ENCODE measurements at places on chromosomes 1 and 21. TPM values are rescaled to one million over a fixed set of nuclear protein-coding genes. Genes with fewer than 3 reads are reported as not detected.
A peak's percentile ranks its signal among the peaks of the same experiment; 100 is the strongest.

DNA sequence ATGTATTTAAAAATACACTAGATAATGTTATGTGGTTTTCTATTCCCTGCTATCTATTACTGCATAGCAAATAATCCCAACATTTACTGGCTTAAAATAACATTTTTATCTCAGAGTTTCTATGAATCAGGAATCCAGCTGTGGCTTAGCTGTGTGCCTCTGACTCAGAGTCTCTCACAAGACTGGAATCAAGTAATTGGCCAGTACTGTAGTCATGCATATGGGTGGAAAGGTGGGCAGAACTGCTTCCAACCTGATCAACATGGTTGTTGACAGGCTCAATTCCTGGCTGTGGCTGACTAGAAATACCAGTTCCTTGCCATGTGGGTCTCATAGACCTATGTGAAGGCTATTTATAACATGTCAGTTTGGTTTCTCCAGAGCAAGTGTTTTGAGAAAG lies 131.8 kb downstream of the PDE4B start:
- peak; percentile 48 for DNase-seq

- no peak for DNase-seq
Observed at GRCh38 chr1:19294638-19295037, 6.1 kb upstream of the AKR7A3 start.

DNA sequence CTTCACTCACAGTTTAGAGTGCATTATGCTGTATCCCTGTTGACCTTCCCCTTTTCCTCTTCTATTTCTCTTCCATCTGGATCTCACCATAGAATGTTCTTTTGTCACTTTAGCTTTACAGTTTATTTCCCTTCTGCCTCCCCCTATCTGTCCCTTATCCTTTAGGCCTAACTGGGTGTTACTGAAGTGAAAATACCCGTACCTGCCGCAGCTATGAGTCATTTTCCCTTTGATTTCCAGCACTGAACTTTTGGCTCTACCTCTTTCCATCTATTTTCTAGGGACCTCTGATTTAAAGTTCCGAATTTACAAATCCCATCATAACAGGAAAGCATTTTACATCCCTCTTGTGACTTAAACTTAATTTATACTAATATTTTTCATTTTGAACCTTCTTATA lies 19.7 kb downstream of the ITSN1 start:
- DNase-seq, result no peak

- DNase-seq, result no peak
Observed at GRCh38 chr1:68230484-68230802, 1.9 kb downstream of the WLS start.

DNA sequence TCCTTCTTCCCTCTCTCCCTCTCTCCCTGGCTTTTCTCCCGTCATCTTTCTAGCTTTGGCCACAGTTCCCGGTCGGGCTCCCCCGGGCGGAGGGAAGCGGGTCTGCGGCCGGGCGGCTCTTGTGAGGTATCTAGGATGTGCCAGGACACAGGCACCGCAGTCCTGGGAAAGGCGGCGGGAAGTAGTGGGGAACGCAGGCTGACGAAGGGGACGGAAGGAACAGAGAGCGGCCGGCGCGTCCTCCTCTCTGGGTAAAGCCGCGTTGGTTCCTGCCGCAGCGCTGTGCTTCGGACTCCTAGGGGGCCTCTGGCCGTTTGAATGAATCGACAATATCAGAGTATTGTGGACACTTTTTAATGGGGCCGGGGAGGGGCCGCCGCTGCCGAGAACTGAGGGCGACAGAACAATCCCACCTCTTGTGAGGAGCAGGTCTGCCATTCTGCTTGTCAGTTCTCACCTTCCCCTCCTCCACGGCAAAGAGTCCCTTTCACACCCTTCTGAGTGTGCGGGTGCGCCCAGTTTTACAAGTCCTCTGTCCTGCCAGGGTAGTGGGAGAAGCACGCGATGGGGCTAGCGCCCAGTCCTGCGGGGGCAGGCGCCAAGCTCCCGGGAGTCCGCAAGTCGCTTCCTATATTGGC lies 1.2 kb upstream of the LHX9 start:
- peak; percentile 75 for DNase-seq

DNA sequence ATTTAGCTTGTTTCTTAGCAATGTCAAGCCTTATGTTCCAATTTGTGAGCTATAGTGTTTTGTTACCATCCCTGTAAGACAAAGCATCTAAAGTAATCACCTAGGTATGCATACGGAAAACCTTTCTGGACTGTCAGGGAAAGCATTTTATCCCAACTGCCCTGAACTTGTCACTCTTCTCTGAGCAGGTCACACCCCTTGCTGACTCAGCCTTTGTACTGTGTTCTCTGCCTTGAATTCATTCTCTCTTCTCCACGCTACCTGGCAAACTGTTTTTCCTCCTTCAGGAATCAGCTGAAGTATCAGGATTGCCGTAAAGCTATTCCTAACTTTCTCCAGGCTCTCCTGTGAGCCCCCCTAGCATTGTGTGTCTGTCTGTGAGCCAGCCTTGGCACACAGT lies 54.2 kb downstream of the PBX1 start:
- DNase-seq, result peak; percentile 42

DNA sequence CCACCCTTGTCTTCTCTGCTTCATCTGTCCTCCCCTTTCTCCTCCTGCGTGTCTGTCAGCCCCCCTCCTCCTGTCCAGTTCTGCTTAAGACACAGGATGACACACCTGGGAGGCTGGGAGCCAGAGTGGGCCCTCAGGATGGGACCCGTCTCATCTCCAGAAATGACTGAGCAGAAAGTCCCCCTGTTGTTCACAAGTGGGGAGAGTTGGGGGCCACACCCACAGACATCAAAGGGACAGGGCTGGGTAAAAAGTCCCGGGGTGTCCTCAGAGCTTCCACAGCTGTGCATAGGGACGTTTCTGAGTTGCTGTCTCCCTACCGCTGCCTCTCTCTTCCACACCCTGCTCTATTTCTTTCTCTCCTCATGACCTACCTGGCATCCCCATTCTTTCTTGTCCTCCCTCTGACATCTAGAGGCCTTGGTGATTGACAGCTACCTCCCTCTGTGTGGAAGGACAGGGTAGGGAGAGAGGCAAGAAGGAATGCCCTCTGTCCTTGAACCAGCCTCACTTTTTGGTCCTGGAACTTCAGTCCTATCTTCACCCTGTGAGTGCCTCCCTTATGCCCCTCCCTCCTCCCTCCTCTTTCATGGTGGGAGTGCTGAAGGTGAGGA lies 19.5 kb upstream of the SH2D2A start:
- no peak for DNase-seq

- no peak for DNase-seq
Observed at GRCh38 chr1:180994262-180994661, 28.4 kb downstream of the STX6 start.

DNA sequence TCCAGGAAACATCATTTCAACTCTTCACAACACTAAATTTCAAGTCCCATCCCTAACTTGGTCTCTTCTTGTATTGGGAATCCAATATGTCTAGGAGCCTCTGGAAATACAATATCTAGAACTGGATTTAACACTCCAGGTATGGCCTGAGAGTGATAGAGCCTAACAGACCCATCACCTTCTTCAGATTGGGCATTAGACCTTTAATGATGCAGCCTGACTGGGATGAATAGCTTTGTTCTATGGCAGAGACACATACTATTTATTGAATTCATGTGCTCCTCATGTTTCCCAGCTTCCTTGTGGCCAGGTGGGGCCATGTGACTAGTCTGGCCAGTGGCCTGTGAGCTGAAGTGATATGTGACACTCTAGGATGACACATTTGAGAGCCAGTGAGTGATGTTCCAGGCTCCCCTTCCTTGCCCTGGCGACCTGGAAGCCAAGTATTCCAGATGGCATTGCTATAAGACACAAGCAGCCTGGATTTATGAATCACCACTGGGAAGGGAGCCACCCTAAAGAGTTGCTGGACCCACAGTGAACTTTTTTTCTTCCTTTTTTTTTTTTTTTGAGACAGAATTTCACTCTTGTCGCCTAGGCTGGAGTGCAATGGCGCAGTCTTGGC lies 31.0 kb upstream of the POU3F1 start:
- DNase-seq, result peak; percentile 1

DNA sequence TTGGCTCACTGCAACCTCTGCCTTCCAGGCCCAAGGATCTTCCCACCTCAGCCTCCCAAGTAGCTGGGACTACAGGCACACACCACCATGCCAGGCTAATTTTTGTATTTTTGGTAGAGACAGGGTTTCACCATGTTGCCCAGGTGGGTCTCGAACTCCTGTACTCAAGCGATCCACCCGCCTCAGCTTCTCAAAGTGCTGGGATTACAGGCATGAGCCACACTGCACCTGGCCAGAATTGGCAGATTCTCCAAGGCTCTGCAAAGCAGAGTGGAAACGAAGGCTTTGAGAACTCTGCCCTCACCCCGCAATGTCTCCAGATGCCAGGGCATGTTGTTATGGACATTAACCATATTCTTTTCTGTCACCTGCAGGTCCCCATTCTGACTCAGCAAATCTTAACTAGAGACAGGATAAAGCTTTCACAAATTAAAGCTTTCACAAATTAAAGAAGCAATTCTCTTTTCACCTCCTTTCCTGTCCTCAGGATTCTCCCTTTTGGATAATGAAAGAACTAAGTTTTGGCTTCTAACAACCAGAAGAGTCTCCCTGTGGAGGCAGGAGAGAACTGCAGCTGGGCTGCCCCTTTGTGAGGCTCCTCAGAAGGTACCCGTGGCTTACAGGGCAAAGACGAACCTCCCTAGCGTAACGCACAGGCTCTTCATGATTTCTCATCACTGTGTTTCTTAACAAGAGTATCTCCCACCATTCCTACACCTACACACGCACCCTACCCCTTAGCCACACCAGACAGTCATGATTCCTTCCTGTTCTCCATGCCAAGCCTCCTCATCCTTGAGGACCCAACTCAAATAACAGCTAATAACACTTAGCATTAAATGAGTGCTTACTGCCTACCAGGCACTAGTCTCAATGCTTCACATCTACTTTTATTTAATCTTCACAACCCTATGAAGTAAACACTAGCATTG lies 29.8 kb downstream of the GPA33 start:
- no peak for DNase-seq

DNA sequence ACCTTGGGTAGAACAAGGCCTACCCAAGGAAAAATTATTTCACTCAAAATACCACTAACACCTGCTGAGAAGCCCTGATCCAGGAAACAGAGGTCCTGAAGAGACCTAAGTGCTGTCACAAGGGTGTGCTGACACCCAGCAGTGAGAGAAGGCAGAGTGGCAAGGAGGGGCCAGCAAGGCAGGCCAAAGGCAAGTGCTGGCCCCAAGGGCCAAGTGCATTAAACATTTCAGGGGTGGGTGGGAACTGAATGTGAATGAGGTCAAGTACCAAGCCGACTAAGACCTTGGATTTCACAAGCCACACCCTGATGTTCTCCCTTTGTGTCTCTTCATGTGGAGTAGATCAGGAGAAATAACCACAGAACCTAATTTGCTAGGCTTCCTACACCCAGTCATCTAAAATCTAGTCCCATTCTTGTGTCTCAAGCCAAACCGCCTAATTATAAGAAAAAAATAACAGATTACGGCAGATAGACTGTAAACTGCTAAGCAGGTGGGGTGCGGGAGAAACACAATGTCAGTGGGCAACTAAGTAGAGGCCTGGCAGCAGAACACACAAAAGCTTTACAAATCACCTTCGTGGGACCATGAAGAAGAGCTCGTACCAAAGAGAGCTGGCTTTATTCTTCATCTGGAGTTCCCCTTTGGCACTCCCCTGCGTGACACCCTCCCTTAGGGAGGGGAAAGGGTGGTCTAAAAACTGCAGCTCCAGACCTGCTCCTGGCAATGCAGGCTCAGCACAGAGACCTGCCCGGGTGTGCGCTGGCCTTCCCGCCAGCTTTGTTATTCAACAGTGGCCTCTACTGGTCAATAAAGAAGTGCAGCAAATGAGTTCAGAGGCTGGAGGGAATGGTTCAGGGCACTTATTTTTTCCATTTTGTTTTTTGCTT lies 8.7 kb downstream of the UBE2G2 start:
- peak; percentile 53 for DNase-seq

GRCh38 chr1:214044438-214045214 lies 56.9 kb downstream of the PROX1 start:
- peak; percentile 46 for DNase-seq

DNA sequence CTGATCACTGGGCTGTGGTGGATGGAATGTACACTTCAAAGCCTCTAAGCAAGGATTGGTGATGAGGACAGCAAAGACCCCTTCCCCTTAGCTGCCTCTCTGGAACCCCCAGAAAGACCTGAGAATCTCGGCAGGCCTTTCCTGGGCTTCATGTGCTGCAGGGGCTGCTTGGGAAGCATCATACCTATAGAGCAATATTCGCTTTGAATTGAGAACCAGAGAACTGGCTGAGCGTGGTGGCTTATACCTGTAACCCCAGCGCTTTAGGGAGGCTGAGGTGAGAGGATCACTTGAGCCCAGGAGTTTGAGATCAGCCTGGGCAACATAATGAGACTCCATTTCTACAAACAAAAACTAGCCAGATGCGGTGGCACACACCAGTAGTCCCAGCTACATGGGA lies 22.0 kb downstream of the CSF1 start:
- DNase-seq, result no peak

DNA sequence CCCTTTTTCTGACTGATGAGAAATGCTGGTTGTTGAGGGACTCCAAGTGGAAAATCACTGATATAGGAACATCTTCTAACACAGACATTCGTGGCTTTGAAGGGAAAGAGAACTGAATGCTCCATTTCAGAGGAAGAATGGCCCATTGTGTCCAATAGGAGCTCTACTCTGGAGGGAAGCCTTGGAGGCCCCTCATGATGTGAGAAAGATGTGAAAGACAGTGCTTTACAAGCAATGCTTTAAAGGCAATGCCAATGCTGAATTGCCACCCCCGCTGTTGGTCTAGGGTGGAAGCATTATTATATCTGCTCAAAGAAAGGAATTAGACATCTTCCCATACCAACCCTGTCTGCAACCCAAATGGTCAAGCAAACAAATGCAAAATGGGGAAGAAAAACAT lies 13.7 kb downstream of the NMNAT2 start:
- DNase-seq, result no peak

Gene AIRE
- not detected for total RNA-seq

Gene FABP3
- total RNA-seq, result 9.0 TPM

Gene ZNF593OS
- not detected for total RNA-seq

Gene C1QC
- total RNA-seq, result not detected

Gene CLIC6
- not detected for total RNA-seq

Gene LAMTOR5
- 166 TPM for total RNA-seq

Gene CLDN8
- not detected for total RNA-seq

Gene SPRR2E
- total RNA-seq, result not detected

Gene RNU1-1
- 255 TPM for total RNA-seq

Gene PDE4B
- total RNA-seq, result not detected

Gene TAF12
- total RNA-seq, result 17.4 TPM

Gene BCAR3
- total RNA-seq, result 33.1 TPM

Data from A172 (cell line).